Activated CD4-positive, alpha-beta T cell treated with anti-CD3 and anti-CD28 coated beads for 36 hours (primary cell): ENCODE measurements at places on chromosomes 2 and 18. TPM values are rescaled to one million over a fixed set of nuclear protein-coding genes. Genes with fewer than 3 reads are reported as not detected.

DNA sequence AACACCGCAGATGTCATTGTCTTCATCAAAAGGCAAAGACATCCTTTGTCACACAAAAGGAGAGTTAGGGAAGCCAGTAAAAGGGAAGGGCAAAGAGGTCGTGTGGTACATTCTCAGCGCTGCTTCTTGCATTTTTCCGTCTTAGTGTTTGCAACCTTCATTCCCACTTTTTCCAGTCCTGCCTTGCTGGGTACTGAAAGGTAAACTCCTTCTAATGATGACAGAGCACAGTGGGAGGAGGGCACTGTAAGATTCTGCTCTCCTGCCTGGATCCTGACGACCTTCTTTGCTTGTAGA, 424.3 kb upstream of the MEX3C start:
- no peak for DNase-seq

- DNase-seq: no peak
Measured at GRCh38 chr2:46706264-46706983, 209.2 kb downstream of the MCFD2 start.

DNA sequence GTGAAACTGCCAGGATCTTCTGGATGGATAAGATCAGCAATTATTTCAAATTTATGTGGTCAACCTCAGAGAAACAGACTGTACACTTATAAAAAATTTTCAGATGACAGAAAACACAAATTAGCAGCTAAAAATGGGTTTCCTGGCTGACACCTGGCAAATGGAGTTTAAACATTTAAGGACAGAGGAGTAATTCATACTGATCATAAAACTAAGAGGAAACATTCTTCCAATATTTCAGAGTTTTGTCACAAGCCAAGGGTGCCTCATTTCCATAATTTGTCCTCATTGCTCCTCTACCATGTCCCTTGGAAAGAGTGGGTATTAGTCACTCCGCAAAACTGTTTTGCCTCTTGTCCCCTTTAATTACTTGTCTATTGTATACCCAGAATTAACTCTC, 70.2 kb downstream of the TMEFF2 start:
- no peak for DNase-seq

The COLEC12 gene
- total RNA-seq: not detected

DNA sequence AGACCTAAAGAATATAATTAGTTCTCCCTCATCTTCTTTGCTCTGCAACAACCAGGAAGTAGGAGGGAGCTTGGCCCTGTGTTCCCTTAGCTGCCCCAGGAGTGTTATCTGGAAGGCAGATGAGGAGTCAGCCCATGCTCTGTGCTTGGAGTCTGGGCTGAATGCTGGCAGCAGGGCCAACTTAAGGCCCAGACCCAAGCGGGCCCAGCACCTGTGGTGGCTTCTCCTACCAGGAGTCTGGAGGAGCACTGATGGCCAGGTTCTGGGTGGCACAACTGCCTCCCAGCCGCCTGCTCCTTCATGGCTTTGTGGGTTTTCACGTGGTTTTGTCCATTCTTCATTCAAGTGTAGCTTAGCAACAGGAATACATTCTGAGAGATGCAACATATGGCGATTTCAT, 1910.7 kb upstream of the LRRTM1 start:
- DNase-seq: no peak

The HOXD3 gene
- total RNA-seq: not detected

The IL1A gene
- total RNA-seq: 6.9 TPM

The VWC2L gene
- not detected for total RNA-seq

- no peak for DNase-seq
Measured at GRCh38 chr18:80068571-80069272, 34.5 kb downstream of the RBFA start.

The SAG gene
- not detected for total RNA-seq

GRCh38 chr2:68860111-68860510, 11.1 kb downstream of the BMP10 start:
- DNase-seq: no peak

DNA sequence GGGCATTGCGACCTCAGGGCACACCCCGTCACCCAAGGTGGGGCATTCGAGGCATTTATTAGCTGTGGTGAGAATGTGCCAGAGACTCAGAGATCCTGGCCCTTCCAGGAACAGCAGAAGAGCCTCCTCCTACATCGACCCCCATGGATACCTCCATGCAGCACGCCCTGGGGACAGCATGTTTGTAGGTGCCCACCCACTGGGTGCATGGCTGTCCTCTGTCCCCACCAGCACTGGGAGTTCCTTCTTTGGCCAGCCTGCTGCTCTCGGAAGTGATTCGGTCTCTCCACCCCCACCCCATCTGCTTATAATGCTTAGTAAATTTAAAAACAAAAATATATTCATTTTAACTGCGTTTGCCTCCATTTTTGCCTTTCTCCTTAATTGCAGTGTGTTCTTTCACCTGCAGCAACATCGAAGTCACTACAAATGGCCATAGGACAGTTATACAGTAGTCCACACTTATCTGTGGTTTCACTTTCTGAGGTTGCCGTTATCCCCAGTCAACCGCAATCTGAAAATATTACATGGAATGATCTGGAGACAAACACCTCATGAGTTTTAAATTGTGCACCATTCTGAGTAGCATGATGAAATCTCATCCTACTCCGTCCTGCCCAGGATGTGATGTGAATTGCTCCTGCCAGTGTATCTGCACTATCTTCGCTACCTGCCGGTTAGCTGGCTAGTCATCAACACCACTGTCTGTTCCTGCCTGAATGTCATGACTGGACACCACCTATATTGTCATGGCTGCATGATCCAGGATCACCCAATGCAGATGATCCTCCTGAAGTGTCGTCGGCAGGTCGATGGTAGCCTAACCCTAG, 29.6 kb upstream of the ZCCHC2 start:
- no peak for DNase-seq

The GPR39 gene
- total RNA-seq: not detected

DNA sequence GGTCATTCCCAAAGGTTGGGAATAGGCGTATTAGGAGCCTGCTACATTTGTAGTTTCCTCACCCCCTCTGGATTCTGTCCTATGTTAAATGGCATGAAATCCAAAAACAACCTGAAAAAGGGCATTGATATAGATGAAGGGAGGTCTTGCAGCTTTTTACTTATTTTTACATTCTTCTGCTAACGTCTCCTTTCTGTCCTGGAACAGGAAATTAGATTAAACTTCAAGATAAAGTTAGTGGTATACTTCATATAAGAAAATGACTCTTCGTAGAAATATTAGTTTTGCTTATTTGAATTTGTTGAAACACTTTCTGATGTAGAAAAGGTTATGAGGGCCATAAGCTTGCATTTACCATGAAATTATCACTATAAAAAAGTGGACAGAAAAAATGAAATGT, 694.5 kb downstream of the ADCYAP1 start:
- no peak for DNase-seq

DNA sequence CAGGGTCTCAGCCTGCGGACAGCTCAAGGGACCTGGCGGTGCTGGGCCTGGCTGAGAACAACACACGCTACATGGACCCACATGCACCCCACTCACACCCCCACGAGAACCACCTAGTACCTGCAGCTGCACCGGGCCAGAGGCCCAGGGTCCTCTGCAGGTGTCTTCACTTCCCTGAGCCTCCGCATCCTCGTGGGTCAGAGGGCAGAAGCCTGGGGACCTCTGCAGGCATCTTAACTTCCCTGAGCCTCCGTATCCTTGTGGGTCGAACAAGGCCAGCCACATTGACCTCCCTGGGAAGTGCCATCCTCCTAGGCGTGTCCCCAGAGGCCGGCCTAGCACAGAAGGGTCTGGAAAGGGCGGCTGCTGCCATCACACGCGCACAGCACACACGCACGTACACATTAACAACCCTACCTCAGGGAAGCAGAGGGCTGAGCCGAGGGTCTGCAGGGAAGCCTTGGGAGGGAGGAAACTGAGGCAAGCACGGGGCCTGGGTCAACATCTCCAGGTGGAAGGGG, 62.5 kb upstream of the HPCAL1 start:
- no peak for DNase-seq

DNA sequence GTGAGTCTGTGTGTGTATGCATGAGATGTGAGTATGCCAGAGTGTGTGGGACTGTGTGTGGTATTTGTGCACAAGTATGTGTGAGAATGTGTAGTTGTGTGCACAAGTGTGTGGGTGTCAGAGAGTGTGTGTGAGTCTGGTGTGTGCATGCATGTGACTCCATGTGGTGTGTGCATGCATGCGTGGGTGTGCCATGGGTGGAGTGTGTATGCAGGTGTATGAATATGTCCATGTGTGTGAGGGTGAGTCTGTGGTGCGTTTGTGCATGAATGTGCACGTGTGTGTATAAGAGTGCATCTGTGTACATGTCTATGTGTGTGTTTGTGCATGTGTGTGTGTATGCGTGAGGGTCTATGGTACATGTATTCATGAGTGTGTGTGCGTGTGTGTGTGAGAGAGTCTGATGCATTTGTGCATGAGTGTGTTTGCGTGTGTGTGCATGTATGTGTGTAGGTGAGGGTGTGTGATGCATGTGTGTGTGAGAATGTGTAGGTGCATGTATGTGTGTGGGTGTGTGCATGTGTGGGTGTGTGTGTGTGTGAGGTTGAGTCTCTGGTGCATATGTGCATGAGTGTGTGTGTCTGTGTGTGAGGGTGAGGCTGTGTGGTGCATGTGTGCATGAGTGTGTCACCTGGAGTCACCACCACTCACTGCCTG, 226.8 kb downstream of the LDLRAD4 start:
- DNase-seq: no peak

The CCDC74B gene
- total RNA-seq: 3.2 TPM

The OR6B2 gene
- not detected for total RNA-seq

- DNase-seq: no peak
Measured at GRCh38 chr18:54218299-54218698, 6.2 kb downstream of the MBD2 start.

GRCh38 chr2:7324706-7325105, 407.5 kb downstream of the RNF144A start:
- DNase-seq: no peak

The CD8A gene
- total RNA-seq: 1.6 TPM

DNA sequence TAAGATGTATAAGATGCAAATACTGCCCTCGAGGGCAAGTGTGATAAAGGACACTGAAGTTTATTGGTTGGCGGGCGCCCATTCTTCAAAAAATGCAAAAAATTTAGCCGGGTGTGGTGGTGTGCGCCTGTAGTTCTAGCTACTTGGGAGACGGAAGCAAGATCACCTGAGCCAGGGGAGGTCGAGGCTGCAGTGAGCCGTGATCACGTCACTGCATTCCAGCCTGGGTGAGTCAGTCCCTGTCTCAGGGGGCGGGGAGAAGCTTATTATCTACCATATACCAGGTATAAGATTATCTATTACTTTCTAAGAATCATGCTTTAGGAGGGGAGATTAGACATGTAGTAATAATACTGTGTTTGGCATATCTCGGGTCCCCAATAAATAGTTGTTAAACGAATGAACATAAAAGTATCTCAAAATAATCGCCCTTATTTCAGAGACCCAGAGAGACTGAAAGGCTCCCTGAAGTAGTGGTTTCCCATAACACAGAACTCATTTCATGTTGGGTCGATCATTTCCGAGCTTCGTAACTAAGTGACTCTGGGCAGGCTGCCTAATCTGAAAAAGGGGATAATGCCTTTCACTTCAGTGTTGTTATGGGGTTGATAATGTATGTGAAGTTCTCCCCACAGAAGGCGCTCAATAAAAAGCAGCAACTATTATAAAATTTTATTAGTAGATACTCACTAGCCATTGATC, 1.2 kb upstream of the SELENOI start:
- peak; percentile 56 for DNase-seq

The FHL2 gene
- total RNA-seq: 4.7 TPM

DNA sequence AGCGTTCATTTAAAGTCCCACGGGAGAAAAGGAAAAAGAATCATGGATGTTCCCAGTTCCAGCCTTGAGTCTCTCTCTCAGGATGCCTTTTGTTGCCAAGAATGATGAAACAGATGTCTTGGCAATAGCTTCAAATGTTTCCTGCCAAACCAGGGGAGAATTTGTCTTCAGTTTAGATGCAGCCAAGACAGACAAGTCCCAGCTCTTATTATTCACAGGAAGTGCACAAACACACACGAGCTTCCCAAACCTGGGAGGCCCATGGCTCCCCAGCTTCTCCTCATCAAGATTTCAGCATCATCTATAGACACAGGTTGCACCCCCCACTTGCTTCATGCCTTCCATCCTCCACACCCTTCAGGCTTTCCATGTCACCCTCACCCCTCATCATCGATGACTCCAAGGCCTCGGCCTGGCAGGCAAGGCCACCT, 45.9 kb downstream of the HS1BP3 start:
- DNase-seq: no peak

The NT5C1B gene
- total RNA-seq: not detected

DNA sequence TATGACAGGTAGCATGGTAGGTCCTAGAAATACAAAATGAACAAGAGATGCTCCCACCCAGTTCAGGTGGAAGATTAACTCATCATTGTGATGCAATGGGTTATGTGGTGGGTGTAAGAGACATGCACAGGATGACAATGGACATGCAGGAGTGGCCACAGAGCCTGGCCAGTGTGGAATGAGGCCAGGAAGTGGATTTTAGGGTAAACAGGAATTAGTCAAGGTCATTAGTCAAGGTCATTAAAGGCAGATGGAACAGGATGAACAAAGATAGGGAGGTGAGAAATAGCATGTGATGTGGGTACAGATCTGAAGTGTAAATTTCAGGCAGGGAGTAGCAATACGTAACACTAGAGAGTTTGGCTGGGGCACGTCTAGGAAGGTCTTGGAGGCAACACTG, 15.6 kb upstream of the SERTAD2 start:
- no peak for DNase-seq
